ENCODE measurements at places on chromosomes 2 and 18.

- DNase-seq, result peak; percentile 27
Observed at GRCh38 chr2:239401881-239402233, 1.0 kb upstream of the HDAC4 start.

- no peak for DNase-seq
Observed at GRCh38 chr2:31378389-31378788, 36.2 kb downstream of the XDH start.

GRCh38 chr18:13447621-13448334 lies 229.2 kb downstream of the LDLRAD4 start:
- DNase-seq, result no peak

- DNase-seq, result no peak
Observed at GRCh38 chr2:215205787-215206186, 67.4 kb upstream of the ABCA12 start.

DNA sequence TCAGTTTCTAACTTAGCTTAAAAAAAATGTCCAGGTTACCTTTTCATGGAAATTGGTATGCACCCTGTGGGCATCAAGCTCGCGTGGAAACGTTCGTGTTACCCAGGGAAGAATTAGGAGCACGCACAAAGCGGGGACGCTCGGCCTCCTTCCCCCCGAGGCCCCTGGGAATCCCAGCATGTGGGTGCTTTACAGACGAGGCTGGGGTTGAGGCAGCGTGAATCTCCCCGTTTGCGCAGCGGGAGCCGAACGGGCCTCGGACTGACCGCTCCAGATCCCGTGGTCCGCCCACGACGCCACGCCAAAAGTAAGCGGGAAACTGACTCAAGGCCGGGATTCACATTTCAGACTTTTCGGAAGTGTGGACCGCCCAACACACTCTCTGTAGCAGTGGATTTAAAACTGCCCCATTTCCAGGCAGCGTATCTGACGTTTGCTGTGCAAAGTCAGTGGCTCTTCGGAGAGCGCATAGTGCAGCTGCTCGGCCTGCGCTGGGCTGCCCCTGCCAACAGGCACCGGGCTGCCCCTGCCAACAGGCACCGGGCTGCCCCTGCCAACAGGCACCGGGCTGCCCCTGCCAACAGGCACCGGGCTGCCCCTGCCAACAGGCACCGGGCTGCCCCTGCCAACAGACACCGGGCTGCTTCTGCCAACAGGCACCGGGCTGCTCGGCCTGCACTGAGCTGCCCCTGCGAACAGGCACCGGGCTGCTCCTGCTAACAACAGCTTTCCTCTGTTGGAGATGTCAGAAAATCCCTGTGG lies 49.7 kb downstream of the SH3YL1 start:
- DNase-seq, result no peak

DNA sequence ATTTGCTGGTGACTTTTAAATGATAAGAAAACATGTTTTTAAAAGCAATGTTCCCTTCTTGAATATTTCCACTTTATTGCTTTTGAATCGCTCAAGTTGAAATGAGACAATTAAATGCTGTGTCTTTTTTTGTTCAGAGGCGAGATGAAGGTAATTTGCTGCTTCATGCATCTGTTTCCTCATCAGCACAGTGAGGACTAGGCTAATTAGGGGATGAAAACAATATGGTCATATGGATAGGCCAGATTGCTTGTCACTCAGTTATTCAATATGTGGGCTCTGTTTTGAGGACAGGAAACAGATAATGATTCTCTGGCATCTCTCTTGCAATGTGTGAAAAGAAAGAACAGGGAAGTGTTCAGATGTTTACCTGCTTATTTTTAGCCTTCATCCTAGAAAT lies 61.0 kb downstream of the ERBB4 start:
- no peak for DNase-seq

- DNase-seq, result no peak
Observed at GRCh38 chr2:197322724-197323720, 12.4 kb upstream of the ANKRD44 start.

GRCh38 chr2:217899231-217900009 lies 103.4 kb downstream of the TNS1 start:
- DNase-seq, result no peak

- no peak for DNase-seq
Observed at GRCh38 chr2:18440777-18441176, 119.7 kb downstream of the RDH14 start.

DNA sequence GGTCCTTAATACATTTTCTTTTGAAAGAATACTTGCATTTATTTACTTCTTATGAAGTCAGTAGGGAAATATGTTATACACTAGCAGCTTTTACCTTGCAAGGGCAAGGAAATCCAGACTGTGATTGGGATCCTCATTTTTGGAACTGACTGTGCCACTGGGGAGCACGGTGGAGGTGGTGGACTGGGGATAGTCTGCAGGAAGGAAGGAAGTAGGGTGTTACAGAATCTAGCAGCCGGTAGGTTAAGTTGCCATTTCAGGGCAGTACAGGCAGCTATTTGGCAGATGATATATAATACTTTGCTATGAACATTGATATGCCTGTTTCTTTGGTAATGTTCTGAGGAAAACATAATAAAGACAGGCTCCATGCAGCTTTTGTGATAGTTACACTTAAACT lies 238.3 kb downstream of the PHLPP1 start:
- no peak for DNase-seq

- DNase-seq, result no peak
Observed at GRCh38 chr2:226701052-226701451, 98.6 kb downstream of the IRS1 start.

- no peak for DNase-seq
Observed at GRCh38 chr2:36680012-36680411, 16.5 kb upstream of the VIT start.

- no peak for DNase-seq
Observed at GRCh38 chr2:37549598-37549997, 121.8 kb downstream of the CDC42EP3 start.

- DNase-seq, result no peak
Observed at GRCh38 chr2:162085090-162085891, 11.3 kb upstream of the DPP4 start.

- no peak for DNase-seq
Observed at GRCh38 chr2:220103596-220103995, 476.2 kb downstream of the SLC4A3 start.

- no peak for DNase-seq
Observed at GRCh38 chr18:29271501-29271900, 1094.6 kb upstream of the CDH2 start.

DNA sequence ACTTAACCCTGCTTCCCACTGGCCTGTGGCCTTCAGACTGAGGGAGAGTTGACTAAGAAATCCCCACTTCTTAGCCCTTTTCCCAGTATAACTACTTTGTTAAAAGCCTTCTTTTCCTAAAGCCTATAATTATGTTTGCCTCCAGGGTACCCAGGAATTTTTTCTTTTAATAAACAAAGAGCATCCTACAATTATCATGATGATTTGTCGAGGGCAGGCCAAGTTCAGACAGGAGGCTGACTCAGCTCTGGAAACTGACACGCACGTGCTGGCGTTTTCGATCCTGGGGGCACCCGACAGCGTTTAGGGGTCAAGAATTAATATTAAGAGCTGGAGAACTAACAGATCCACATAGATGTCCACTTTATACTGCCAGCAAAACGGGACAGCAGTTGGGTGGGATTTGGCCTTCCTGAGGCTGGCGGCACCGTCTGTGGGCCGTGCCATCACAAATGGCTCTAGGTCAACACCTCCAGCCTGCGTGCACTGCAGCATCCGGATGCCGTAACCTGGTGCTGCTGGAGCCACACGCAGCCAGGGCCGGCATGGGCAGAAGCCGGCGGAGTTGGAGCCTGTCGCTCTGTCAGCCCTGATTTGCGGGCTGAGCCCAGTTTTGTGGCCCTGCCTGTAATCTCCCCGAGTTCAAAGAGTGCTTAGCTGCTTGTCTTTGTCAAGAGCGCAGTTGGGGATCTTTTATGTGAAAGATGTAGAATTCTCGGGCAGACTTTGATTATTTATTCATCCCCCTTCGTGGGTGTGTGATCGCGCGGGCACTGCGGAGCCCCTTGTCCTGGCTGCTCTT lies 191.0 kb downstream of the GLI2 start:
- DNase-seq, result no peak

DNA sequence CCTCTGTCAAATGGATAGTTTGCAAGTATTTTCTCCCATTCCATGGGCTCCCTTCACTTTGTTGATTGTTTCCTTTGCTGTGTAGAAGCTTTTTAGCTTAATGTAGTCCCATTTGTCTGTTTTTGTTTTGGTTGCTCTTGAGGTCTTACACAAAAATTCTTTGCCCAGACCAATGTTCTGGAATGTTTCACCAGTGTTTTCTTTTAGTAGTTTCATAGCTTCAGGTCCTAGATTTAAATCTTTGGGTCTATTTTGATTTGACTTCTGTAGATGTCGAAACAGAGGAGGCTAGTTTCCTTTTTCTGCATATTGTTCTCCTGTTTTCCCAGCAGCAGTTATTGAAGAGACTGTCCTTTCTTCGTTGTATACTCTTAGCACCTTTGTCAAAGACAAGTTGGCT lies 351.6 kb downstream of the PTPRM start:
- DNase-seq, result no peak

DNA sequence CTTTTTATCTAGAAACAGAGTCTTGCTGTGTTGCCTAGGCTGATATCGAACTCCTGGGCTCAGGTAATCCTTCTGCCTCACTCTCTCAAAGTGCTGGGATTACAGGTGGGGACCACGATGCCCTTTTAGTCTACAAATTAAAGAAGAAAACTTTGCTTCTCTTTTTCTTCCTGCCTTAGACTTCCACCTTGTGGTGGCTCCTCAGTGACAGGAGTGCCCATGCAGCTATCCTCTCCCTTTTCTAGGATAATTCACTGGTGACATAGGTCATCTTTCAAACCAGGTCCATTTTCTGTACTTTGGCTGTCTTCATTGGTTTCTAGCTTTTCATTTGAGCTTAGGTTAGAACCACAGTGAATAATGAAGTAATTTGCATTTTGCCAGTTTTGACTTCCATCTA lies 13.6 kb downstream of the DCAF17 start:
- DNase-seq, result no peak

DNA sequence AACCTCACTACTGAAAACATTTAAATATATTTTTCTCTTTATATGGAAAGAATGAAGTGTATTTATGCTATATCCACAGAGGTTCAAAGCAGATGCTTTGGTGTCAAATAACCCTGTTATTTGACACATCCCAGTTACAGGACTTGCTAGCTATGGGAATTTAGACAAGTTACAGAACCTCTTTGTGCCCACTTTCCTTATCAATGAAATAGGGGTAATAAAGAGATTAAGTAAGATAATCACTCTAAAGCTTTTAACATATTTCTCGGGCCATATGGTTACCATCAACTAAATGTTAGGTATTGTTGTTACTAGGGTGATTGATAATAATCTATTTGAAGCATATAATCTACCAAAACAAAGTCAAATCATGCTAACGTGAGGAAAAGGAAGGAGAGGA lies 1660.6 kb upstream of the NXPH2 start:
- no peak for DNase-seq

DNA sequence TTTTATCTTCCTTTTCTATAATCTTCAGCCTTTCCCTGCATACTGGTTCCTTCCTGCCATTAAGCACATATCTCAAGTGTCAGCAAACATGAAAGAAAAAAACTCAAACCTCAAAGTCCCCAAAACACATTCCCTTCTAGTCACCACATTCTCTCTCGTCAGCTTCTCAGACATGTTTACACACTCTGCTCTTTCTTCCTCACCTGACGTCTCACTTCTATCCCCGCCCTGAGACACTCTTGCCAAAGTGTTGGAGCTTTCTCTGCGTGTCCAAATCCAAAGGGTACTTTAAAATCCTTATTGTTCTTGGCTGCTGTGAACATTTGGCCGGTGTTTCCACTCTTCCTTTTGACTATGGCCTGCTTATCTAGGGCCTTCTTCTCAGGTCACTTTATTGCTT lies 47.9 kb downstream of the SOX11 start:
- DNase-seq, result no peak

- DNase-seq, result peak; percentile 88
Observed at GRCh38 chr18:23586249-23587196, at the start of gene NPC1. TSS of gene NPC1 (minus strand) at chr18:23586506. CDS start at chr18:23586343, 163 bp downstream.

- DNase-seq, result no peak
Observed at GRCh38 chr18:35193316-35193715, 47.5 kb upstream of the ZNF397 start.

- no peak for DNase-seq
Observed at GRCh38 chr2:18505703-18506341, 54.6 kb downstream of the RDH14 start.

- no peak for DNase-seq
Observed at GRCh38 chr2:8857709-8858108, 20.3 kb upstream of the KIDINS220 start.

GRCh38 chr2:71720596-71721361 lies 267.4 kb downstream of the DYSF start:
- no peak for DNase-seq

DNA sequence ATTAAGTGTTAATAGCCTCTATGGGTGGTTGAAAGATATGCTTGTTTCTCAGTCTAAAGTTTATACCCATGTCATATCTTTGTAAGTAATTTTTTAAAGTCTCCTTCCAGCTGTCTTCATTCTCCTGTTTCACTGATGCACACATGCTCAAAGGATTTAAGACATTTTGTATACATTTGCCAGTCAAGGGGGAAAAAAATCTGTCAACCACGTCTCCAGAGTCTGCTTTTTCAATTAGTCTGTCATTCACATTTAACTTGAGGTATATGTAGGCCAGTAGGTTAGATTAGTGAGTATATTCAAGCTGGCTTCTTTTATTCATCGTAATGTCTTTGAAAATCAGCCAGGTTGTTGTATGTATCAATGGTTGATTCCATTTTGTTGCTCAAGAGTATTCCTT lies 193.5 kb downstream of the MCFD2 start:
- no peak for DNase-seq

DNA sequence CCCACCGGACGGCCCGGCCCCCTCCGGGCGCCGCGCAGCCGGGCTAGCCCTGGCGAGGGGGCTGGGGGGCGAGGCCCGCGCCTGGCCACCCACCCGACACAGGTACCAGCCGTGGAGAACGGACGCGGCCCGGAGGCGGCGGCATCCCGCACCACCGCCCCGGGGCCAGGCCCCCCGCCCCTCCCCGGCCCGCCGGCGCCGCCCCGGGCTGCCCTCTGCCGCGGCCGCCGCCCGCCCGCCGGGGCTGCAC lies 405 bp downstream of the SOS1 start:
- DNase-seq, result no peak

DNA sequence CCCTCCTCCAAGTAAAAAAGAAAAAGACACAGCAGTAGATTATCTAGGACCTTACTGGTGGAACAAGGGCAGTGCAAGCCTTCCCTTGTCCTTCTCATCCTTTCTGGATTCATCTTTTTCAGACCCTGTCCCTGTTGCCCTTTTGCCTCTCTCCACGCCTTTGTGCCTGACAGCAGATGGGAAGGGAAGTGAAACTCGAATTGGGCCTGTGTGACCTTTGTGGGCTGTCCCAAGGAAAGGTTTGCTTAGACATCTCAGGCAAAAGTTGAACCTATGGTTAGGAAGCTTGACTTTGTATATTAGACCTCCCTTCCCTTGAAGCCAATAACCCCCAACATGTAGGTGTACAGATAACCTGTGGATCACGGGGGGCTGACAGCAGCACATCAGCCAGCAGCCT lies 185.3 kb downstream of the PRKCE start:
- no peak for DNase-seq

GRCh38 chr2:19360966-19361321 lies 2.5 kb upstream of the OSR1 start:
- DNase-seq, result no peak
